ENCODE measurements at places on chromosomes 1 and 21.

- DNase-seq: no peak
These were observed 44.9 kb downstream of the RAB3GAP2 start for GRCh38 chr1:220227393-220227792.

DNA sequence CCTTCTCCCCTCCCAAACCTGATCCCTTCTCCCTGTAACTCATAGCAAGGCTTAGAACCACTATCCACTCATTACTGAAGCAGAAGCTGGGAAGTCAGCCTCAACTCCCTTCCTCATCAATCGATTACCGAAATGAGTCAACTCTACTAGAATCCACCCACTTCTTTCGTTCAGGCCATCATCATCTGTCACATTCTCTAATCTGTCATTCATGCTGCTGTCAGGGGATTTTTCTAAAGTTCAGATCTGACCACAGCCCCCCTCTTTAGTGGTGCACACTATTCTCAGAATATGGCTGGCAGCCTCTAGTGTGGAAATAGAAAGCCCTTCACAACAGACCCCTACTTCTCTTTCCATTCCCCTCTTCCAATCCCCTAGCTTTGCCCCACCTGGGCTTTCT lies 5.1 kb downstream of the NT5C1A start:
- DNase-seq: no peak

DNA sequence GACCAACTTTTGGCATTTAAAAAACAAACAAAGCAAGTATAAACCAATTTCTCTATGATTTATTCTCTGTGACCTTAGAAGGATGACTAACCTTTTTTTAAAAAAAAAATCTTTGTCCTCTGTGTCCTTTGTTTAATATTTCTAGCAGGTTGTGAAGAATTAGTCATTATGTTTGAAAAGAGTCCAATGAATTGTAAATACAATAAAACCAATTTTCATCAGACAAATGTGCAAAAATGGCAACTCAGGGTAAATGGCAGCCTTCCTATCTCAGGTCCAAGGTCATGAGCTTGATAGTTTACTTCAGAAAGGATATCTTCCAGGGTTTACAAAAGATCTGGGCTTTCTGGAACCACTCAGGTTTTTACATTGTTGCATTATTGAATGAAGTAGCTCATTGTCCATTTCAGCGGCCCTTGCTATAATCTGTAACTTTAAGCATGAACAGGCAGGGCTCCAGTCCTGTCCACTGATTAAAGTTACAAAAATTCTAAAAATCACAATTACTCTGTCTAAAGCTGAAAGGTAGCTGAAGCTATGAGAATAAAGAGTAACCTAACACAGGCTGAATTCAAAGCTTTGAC lies 11.7 kb upstream of the MAP3K21 start:
- DNase-seq: no peak

DNA sequence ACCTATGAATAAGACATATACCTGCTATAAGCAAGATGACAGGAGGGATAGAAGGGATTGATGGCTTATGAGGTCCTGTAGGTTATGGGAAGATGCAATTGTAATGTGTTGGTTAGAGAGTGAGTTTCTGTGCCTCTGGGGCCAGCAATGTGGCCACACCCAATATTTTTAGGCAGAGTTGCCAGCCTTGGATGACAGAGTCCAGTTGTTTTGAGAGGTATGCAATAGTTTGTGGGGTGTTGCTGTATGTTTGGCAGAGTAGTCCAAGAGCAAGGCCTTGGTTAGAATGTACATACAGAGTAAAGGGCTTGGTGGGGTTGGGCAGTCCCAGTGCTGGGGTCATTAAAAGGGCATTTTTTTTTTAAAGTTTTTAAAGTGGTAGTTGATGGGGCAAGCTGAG lies 36.6 kb upstream of the PLA2G5 start:
- DNase-seq: no peak

DNA sequence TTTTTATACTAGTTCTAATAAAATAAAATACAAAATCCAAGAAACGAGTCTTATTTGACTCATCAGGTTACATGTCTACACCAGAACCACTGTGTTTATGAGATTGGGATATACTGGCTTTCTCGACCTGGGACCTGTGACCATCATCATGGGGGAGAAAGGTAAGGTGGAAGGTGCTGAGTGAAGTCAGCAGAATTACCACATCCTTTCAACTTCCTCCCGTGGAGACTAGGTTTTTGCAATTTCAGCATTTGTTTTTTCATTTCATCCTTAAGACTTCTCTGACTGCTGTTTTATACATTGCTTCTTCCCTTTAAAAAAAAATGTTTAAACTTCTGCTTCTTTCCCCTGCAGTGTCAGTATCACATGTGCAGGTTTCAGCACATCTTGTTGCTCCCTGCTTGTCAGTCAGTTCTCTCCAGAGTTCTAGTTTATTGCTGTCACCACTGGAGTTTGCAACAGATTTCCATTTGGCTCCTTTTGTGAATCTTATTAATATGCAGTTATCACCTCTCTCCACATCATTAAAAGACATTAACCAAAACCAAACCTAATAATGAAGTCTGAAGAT lies 60.4 kb upstream of the HAO2 start:
- no peak for DNase-seq

DNA sequence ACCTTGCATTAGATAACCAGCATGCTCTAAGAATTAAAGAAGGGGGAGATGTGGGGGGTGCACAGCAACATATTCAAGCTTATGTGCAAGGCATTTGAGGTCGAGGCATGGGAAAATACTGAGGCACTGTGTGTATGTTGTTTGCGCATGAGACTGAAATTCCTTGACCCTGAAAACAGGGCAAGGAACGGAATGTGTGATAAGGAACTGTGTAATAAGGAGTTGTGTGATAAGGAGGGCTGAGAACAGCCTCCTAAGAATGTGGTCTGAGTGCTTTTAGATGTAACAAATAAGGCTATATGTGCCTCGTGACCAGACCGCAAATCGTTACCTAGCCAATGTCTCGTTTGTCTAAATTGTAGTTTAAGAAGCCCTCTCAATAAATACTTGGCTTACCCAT lies 26.5 kb upstream of the ITLN1 start:
- DNase-seq: no peak

DNA sequence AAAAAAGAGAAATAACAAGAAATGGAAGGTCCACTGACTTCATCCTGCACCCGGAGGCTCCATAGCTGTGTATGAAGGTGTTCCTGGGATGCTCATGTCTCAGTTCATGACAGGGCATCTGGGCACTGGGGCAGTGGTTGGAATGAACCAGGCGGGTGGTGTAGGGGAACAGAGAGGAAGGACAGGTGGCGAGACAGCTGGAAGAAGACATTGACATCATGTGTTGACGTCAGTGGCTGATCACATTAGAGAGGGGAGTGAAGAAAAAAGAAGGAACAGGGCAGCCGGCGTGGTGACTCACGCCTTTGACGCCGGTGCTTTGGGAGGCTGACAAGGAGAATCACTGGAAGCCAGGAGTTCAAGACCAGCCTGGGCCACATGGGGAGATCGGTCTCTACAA lies 50.1 kb downstream of the HUNK start:
- no peak for DNase-seq
